ENCODE measurements at places on chromosomes 6 and 20. TPM values are rescaled to one million over a fixed set of nuclear protein-coding genes. Genes with fewer than 3 reads are reported as not detected.

The FILIP1 gene
- polyA plus RNA-seq = 0.03 TPM

The PHACTR3 gene
- not detected for polyA plus RNA-seq

The ECT2L gene
- polyA plus RNA-seq = not detected

The SLC12A5 gene
- 7.5 TPM for polyA plus RNA-seq

The ACTR5 gene
- 17.9 TPM for polyA plus RNA-seq

The GLP1R gene
- polyA plus RNA-seq = not detected

The SLC17A2 gene
- not detected for polyA plus RNA-seq

The ZNF292 gene
- 5.3 TPM for polyA plus RNA-seq

The CST7 gene
- polyA plus RNA-seq = 0.23 TPM

The MYL9 gene
- 0.65 TPM for polyA plus RNA-seq

The PROKR2 gene
- polyA plus RNA-seq = not detected

The COL9A1 gene
- polyA plus RNA-seq = not detected

The MEP1A gene
- not detected for polyA plus RNA-seq

The SMLR1 gene
- polyA plus RNA-seq = not detected

The C4A gene
- 6.1 TPM for polyA plus RNA-seq

The TNFRSF21 gene
- 2.0 TPM for polyA plus RNA-seq

The HLA-G gene
- polyA plus RNA-seq = not detected

The MAK gene
- 0.43 TPM for polyA plus RNA-seq

The CCM2L gene
- not detected for polyA plus RNA-seq

The CDSN gene
- polyA plus RNA-seq = not detected

The SYNDIG1 gene
- polyA plus RNA-seq = not detected

The GDAP1L1 gene
- polyA plus RNA-seq = 0.40 TPM

The ULBP1 gene
- polyA plus RNA-seq = 3.3 TPM

The GTSF1L gene
- not detected for polyA plus RNA-seq
